Stimulated activated CD8-positive, alpha-beta memory T cell treated with anti-CD3 and anti-CD28 coated beads, Interleukin-7, amount 100 ng/mL, for 4 hours (primary cell): ENCODE measurements at places on chromosomes 4 and X.
A peak's percentile ranks its signal among the peaks of the same experiment; 100 is the strongest.

GRCh38 chrX:133530960-133531359 is 115.7 kb upstream of the GPC4 start:
- DNase-seq = no peak

GRCh38 chr4:15153662-15154061 is 151.4 kb downstream of the CPEB2 start:
- DNase-seq = no peak

DNA sequence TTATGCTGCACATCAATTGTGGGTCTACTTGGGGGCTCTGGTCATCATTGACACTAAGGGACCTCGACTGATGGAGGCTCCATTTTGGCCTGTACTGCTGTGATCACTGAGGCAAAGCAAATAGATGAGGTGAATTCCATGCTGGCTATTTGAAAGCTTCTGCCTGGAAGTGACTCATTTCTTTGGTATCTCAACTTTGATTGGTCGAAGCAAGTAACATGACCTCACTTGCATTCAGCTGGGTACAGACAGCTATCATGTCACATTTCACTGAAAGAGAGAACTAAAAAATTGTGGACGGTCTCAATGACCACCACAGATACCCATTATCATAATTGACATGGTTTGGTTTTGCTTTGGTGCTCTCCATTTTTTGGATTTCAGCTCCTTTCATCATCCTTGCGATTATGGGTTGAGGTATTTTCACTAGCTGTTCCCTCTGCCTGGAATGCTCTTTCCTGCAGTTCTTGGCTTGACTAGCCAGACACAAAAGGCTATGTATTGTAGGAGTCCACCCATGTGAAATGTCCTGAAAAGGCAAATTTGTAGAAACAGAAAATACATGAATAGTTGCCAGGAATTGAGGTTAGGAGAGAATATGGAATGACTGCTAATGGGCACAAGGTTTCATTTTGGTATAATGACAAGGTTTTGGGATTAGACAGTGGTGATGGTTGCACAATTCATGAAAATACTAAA is 369.2 kb upstream of the LCORL start:
- DNase-seq = no peak

- no peak for DNase-seq
Observed at GRCh38 chrX:13212191-13212651, 107.6 kb downstream of the ATXN3L start.

- no peak for DNase-seq
Observed at GRCh38 chr4:54540931-54541330, 116.8 kb upstream of the KIT start.

DNA sequence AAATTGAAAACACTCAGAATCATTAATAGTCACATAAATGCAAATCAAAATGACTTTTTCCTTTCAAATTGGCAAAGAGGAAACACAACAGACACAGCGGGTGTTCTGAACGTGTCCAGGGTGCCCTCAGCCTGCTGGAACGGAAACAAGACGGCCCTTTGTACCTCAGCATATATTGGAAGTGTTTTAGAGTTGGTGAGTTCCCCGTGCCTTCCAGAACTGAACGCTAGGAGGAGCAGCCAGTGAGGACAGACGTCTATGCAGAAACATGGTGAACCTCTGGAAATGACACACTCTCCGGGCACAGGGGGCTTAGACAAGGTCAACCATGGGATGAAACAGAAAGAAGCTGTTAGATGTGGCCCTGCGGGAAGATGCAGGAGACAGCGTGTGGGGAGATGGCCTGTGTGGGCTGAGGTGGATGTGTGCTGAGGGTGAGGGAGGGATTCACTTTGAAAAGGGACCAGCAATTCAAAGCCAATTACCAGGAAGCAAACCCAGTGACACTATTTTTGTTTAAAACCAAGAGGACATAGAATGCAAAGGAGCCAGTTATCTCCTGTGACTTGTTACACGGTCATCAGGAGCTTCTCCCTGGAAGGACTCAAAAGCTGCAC is 40.4 kb downstream of the RNF212 start:
- DNase-seq = peak; percentile 20

- DNase-seq = no peak
Observed at GRCh38 chr4:128424527-128425497, 137.2 kb upstream of the PGRMC2 start.

GRCh38 chrX:82658492-82658891 is 849.6 kb upstream of the POU3F4 start:
- DNase-seq = no peak

GRCh38 chr4:103060453-103061148 is 16.0 kb downstream of the SLC9B2 start:
- DNase-seq = no peak

- no peak for DNase-seq
Observed at GRCh38 chrX:47272013-47272408, 39.2 kb downstream of the USP11 start.

- DNase-seq = no peak
Observed at GRCh38 chrX:94178145-94178788, 504.3 kb downstream of the FAM133A start.

DNA sequence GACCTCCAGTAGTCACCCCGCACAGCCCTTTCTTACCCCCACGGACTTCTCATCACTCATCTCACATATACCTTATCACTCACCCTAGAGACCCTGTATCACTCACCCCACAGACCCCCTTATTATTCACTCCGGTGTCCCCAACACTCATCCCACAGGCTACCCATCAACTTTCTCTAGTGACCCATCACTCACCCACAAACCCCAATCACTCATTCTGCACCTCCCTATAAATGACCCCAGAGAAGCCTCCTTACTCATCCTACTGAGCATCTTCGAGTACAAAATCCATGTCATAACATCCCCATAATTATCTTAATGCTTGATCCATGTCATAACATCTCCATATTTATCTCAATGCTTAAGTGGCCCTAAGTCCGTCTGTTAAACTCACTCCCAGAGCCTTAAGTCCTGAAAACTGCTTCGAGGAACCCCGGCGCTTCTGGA is 934 bp downstream of the ZNF41 start:
- DNase-seq = no peak

- no peak for DNase-seq
Observed at GRCh38 chr4:2411786-2412510, 6.5 kb downstream of the ZFYVE28 start.

DNA sequence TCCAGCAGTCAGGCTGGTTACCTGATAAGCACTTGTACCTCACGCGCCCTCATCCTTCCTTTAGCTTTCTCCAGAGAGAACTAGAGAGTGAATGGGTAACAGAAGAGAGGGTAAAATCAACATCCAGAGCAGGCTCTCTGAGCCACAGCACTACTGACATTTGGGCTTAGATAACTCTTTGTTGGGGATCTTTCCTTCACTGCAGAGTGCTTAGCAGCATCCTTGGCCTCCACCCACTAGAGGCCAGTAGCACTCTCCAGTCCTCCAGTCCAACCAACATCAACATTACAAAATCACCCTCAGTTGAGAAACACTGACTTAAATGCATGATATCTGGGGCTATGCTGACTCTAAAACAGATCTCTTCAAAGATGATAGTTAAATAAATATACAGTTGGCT is 220.7 kb downstream of the TACR3 start:
- no peak for DNase-seq

GRCh38 chrX:91435395-91435794 is 756 bp downstream of the PABPC5 start:
- DNase-seq = no peak

- DNase-seq = no peak
Observed at GRCh38 chr4:152220201-152220666, 315.7 kb downstream of the FBXW7 start.

- DNase-seq = no peak
Observed at GRCh38 chr4:120874792-120875774, 47.4 kb downstream of the PRDM5 start.

- DNase-seq = no peak
Observed at GRCh38 chr4:41538887-41539498, 1.0 kb downstream of the LIMCH1 start.
